ENCODE measurements at places on chromosomes 6 and 20. TPM values are rescaled to one million over a fixed set of nuclear protein-coding genes. Genes with fewer than 3 reads are reported as not detected.

DNA sequence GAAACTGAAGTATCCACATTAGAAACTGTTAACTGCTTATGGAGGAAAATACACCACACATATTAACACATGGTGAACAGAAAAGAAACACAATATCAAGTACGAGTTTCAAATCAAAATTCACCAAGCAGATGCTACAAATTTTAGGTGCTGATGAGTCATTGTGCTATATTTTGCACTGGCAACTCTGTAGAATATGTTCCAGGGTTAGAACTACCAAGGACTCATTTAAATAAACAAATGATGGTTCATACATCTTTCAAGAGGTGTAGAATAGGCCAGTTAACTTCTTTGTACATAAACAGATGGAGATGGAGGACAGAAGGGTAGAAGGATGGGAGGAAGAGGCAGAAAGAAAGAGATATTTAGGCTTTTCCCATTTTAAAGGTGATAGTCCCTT, 184.9 kb downstream of the ARHGAP18 start:
- no peaks in the 10 kb centered on the region for H3K4me1 ChIP-seq
- H3K4me3 ChIP-seq = no peak overlapping the region
- H3K27me3 ChIP-seq = no peaks in the 10 kb centered on the region
- no peaks in the 10 kb centered on the region for H3K36me3 ChIP-seq

- no peak overlapping the region for H3K27ac ChIP-seq
- no peaks in the 10 kb centered on the region for H3K4me1 ChIP-seq
- no peak overlapping the region for H3K4me3 ChIP-seq
- peaks cover 2% of the 10 kb centered on the region for H3K27me3 ChIP-seq
- no peak for DNase-seq
- no peaks in the 10 kb centered on the region for H3K36me3 ChIP-seq
These were observed 24.7 kb upstream of the RALGAPA2 start for GRCh38 chr20:20737158-20737557.

- H3K4me3 ChIP-seq = no peak overlapping the region
- peaks cover 2% of the 10 kb centered on the region for H3K36me3 ChIP-seq
- H3K27me3 ChIP-seq = no peaks in the 10 kb centered on the region
- no peak overlapping the region for H3K27ac ChIP-seq
These were observed 44.8 kb downstream of the STK4 start for GRCh38 chr20:45011108-45011526.

- H3K27ac ChIP-seq = no peak overlapping the region
- peaks cover 13% of the 10 kb centered on the region for H3K4me1 ChIP-seq
- peaks cover 10% of the 10 kb centered on the region for H3K36me3 ChIP-seq
- no peak overlapping the region for H3K4me3 ChIP-seq
These were observed 11.5 kb downstream of the NFKBIL1 start for GRCh38 chr6:31558631-31559500.

DNA sequence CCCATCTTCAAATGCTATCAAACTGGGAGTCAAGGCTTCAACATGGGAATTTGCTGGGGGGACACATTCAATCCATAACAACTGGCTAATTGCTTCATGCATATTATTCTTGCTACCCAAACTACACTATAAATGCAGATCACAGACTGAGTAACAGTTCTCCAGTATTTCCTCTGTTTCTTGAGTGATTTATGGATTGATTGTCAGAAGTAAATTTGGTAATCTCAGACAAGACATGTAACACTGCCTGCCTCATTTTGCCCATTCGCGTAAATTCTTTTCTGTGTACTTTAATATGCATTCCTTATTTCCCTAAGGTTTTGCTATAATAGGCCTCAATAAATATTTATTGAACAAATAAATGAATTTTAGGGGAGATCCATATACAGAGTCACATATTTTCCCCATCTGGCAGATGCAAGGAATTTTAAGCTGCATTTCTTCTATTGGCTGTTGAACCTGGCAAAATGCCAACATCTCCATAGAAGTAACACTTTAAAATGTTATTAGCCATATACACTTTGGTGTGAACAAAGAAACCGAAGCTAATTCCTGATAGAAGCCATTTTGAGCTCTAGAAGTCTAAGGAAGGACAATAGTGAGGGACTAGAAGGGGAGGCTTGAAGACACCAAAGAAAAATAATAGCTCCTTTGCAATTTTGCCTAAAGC, 98.2 kb downstream of the QRSL1 start:
- H3K36me3 ChIP-seq = no peaks in the 10 kb centered on the region
- no peak overlapping the region for H3K4me3 ChIP-seq
- H3K27ac ChIP-seq = no peak overlapping the region

The MCCD1 gene
- not detected for total RNA-seq

The F13A1 gene
- total RNA-seq = 0.26 TPM

The LRRC73 gene
- total RNA-seq = 2.9 TPM

The DUSP22 gene
- 34.8 TPM for total RNA-seq

Measured in Panc1 (cell line).